ENCODE measurements at places on chromosomes 3 and 15.
A peak's percentile ranks its signal among the peaks of the same experiment; 100 is the strongest.

DNA sequence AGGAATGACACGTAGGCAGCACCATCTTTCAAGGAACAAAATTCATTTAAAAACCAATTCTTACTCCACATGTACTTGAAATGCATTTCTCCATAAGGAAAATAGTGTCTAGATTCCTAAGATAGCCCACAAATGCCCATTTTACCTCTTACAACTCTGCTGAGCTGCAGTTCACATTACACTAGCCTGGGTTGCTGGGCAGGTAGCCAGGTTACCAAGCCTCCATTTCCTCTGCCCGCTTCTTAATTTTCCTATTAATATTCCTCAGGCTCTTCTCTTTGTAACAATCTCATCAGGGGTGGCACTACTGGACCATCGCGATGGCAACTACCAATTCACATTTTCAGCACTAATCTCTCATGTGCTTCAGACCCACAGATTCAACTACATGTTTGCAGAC, 10.8 kb downstream of the ATP13A3 start:
- no peak for DNase-seq

DNA sequence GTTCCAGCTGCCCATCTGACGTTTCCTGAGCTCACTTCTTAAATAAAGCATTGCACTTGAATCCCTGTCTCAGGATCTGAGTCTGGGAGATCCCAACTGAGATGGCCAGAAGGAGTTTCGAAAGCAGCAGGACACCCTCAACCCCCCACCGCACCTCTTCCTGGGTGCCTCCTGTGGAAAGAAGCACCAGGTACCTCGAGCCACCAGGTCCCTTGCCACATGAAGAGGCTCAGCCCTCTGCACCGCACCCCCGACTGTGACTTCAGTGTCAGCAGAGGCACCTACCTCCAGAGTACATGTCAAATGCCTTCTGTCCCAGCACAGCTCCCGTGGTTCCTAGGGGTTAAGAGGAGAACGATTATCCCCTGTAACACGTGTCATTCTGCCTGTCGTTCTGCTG, 26.7 kb downstream of the FAM3D start:
- DNase-seq: no peak

DNA sequence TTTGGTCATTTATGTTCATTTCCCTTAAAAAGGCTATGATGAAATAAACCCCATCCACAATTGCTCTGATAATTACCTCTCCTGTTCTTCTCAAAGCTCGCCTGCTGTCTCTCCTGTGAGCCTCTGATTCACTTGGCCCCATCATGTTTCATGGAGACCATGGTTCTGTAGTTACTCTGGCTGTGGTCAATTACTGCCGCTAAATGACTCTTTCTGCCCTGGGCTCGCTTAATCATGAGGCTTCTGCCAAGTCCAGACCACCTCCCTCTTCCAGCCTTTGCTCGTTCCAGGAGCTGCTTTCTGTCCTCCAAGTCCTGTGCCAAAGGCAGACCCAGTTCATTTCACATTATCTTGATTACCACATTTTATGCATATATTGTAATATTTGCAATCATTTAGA, 91.9 kb downstream of the THSD4 start:
- no peak for DNase-seq

- DNase-seq: no peak
These were observed 53.9 kb upstream of the ZBED2 start for GRCh38 chr3:111648991-111649579.

- no peak for DNase-seq
These were observed 121.8 kb upstream of the SMAD3 start for GRCh38 chr15:66943456-66944095.

GRCh38 chr3:108145578-108145977, 54.7 kb upstream of the CD47 start:
- no peak for DNase-seq

- DNase-seq: peak; percentile 61
These were observed 51.9 kb upstream of the KLF13 start for GRCh38 chr15:31274496-31275330.

DNA sequence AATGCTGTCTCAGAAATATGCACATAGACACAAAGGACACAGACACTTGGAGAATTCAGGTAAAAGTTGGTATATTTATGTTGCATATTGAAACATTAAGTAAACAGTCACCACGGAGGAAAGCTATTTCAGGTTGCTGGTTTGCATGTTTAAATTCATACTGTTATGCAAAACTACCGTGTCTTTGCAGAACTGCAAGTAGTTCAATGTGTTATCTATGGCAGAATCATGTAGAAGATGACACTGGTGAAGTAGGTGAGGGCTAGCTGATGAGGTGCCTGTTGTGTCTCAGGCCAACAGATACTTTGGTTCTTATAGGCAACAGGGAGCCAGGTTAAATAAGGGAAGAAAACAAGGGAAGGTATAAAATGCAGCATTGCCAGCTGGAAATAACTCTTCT, 511.3 kb downstream of the DIPK2A start:
- DNase-seq: no peak

DNA sequence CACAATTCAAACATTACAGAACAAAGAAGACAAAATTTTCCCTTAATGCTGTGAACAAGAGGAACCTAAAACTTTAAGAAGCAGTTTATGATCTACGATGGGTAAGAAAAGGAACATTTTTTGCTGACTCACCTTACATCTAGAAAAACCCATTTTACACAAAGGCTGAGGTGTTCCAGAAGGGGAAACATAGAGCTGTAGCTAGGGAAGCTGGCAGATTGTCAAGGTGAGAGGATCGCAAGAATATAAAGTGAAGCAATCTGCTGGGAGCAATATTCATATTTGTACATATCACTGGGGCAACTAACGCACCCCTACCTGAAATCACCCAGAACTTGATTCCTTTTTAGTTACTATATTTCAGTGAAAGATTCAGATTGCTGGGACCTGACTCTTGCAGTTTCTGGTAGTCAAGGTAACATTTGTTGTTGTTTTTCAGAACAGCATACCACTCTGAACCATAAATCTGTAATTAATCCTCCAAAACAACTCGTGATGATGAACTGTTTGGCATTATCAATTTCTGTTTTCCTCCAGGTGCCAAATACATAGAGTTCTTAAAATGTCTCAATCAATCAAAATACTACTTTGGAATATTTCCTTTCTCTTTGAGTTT, 184.1 kb upstream of the LRRC3B start:
- DNase-seq: no peak
